Trophoblast cell (in vitro differentiated cells and primary cell): ENCODE measurements at places on chromosomes 5 and 9.
A peak's percentile ranks its signal among the peaks of the same experiment; 100 is the strongest.

- no peaks in the 10 kb centered on the region for H3K36me3 ChIP-seq
- no peak overlapping the region for H3K4me3 ChIP-seq
- no peaks in the 10 kb centered on the region for H3K4me1 ChIP-seq
- no peaks in the 10 kb centered on the region for H3K27me3 ChIP-seq
- no peak for DNase-seq
- no peak overlapping the region for H3K27ac ChIP-seq
Observed at GRCh38 chr5:35026280-35026840, 21.4 kb downstream of the AGXT2 start.

- no peaks in the 10 kb centered on the region for H3K4me1 ChIP-seq
- H3K27ac ChIP-seq: no peak overlapping the region
- no peaks in the 10 kb centered on the region for H3K27me3 ChIP-seq
- no peak for DNase-seq
Observed at GRCh38 chr5:50301756-50302155, 139.3 kb downstream of the EMB start.

- no peak overlapping the region for H3K27ac ChIP-seq
- H3K27me3 ChIP-seq: no peaks in the 10 kb centered on the region
- H3K4me1 ChIP-seq: no peaks in the 10 kb centered on the region
- H3K4me3 ChIP-seq: no peak overlapping the region
Observed at GRCh38 chr9:14189146-14189545, 124.8 kb downstream of the NFIB start.

DNA sequence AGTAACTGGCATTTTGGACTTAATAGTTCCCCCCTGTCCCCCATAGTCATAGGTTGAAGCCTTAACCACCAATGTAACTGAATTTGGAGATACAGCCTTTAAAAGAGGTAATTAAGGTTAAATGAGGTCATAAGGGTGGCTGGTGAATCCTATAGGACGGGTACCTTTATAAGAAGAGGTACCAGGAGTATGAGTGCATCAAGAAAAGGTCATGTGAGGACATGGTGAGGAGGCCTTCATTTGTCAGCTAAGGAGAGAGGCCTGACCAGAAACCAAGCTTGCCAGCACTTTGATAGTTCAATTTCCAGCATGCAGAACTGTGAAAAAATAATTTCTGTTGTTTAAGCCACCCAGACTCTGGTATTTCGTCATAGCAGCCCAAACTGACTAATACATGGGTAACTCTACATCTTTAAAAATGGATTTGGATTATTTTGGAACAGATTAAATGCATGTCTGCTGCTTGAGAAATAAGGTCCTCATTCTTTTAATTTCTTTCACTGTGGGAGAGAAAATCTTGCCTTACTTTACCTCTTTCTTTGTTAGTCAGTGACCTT, 9.7 kb downstream of the RASA1 start:
- H3K36me3 ChIP-seq: peaks cover 7% of the 10 kb centered on the region
- no peaks in the 10 kb centered on the region for H3K27me3 ChIP-seq
- no peak overlapping the region for H3K4me3 ChIP-seq
- DNase-seq: no peak

GRCh38 chr5:127111112-127111511, 37.8 kb upstream of the C5orf63 start:
- H3K4me1 ChIP-seq: no peaks in the 10 kb centered on the region
- H3K27me3 ChIP-seq: no peaks in the 10 kb centered on the region
- no peaks in the 10 kb centered on the region for H3K36me3 ChIP-seq
- no peak overlapping the region for H3K27ac ChIP-seq
- no peak for DNase-seq

GRCh38 chr5:40569546-40570270, 110.0 kb upstream of the PTGER4 start:
- no peak overlapping the region for H3K27ac ChIP-seq
- DNase-seq: no peak
- H3K36me3 ChIP-seq: no peaks in the 10 kb centered on the region
- H3K4me3 ChIP-seq: no peak overlapping the region

- H3K4me3 ChIP-seq: no peak overlapping the region
- H3K27ac ChIP-seq: no peak overlapping the region
- no peak for DNase-seq
- H3K4me1 ChIP-seq: no peaks in the 10 kb centered on the region
Observed at GRCh38 chr5:68134669-68135313, 80.8 kb upstream of the PIK3R1 start.

DNA sequence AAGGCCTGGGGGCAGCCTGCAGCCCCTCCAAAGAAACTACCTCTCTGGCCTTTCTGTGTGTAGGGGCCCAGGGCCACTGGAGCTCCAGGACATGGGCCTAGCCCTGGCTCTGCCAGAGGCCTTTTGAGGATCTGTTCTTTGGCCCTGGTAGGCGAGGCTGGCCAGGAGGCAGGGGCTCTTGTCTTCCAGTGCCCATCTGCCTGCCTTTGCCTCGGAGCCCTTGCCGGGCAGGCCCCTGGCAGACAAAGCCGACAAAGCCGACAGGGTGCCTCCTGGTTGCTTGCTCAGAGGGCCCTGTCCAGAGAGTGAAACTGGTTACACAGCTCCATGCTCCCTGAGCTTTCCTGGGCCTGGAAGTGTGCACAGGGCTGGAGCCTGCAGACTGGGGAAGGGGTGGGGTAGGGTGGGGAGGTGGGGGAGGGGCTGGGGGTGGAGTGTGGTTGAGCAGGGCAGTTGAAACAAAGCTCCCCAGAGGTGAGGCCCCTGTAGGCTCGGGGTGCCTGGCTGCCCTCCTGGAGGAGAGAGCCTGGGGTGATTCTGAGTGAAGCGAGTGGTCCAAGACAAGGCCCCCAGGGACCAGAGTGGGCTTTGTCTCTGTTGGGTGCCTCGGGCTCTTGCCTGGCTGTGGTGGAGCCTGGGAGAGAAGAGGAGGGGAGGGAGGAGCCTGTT, 29.3 kb downstream of the PTPA start:
- no peaks in the 10 kb centered on the region for H3K27me3 ChIP-seq
- peaks cover 42% of the 10 kb centered on the region for H3K36me3 ChIP-seq
- peak; percentile 53 for DNase-seq
- H3K27ac ChIP-seq: peak overlapping the region; percentile 100
- H3K4me3 ChIP-seq: no peak overlapping the region
- H3K4me1 ChIP-seq: peaks cover 55% of the 10 kb centered on the region

DNA sequence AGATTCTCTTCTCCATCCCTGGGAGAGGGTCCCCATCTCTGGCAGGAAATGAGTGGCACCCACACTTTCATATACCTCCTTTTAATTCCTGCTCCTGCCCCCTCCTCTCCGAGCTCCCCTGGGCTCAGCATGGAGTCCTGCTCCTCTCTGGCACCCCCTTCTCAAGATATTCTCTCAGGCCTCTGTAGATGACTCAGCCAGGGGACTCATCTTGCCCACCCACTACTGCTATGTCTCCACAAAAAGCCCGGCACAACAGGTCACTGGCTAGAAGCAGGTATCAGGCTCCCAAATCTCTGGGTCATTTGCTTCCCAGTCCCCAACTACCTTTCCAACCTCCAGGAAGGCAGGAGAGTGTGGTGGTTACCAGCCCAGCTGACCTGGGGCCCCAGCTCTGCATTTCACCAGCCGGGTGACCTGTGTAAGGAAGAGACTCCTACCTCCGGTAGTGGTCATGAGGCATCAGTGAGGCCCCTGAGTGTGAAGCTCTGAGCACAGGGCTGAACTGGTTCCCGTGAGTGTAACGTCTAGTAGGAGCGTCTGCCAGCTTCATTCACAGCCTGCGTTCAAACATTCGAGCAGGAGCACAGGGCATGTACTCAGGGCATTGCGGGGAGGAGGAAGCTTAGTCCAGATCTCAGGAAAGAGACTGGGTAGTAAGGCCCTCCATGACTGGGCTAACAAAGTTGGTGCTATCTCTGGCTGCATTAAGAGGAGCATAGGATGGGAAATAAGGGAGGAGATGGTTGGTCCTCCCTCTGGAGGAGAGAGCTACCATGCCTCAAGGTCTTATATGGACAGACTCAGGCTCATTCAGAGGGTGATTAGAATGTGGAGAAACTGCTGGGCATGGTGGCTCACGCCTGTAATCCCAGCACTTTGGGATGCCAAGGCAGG, 63.7 kb downstream of the LMX1B start:
- no peak for DNase-seq
- H3K4me3 ChIP-seq: no peak overlapping the region
- no peaks in the 10 kb centered on the region for H3K36me3 ChIP-seq
- no peak overlapping the region for H3K27ac ChIP-seq

DNA sequence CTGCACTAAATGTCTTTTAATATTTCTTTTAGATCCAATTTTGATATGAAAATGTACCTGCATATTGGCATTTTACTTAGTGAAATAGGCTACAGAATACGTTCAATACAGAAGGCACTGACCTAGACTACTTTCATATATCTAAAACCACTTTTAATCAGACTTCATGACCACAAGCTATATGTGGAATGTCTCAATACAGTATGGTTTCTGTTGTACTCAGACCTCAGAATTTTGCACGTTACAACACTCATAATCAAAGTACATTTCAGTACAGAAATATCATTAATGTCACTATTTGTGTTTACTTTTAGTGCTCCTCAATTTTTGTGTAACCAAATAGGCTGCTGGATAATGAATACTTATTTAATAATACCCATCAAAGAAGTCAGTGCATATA, 74.8 kb downstream of the MEF2C start:
- no peaks in the 10 kb centered on the region for H3K4me1 ChIP-seq
- H3K4me3 ChIP-seq: no peak overlapping the region
- no peak overlapping the region for H3K27ac ChIP-seq
- no peaks in the 10 kb centered on the region for H3K27me3 ChIP-seq

DNA sequence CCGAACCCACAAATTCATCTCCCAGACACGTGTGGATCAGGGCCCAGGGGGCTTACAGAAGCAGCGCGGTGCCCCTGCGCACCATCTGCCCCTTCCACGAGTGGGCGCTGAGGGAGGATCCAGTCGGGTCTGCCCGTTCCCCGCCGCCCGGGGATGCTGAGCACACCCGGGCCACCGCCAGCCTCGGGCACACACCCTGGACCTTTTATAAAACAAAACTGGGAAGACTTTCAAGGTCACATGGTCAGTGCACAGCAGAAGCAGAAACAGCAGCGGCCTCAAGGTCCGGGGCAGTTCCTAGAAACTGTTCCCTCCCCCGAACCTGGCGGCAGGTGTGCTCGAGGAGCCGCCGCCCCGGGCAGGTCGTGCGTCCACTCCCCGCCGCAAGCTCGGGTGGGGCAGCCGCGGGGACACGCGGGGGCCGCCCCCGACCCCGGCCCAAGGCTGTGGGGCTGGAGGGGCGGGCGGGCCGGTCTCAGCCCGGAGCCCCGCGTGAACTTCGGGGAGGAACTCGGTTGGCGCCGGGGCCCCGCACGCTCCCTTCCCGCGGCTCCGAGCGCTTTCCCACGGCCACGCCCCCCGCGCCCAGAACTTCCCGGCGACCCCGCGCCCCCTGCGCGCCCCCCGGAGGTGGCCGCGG, 633 bp upstream of the PPP1R26 start:
- peak; percentile 51 for DNase-seq
- H3K36me3 ChIP-seq: peaks cover 7% of the 10 kb centered on the region
- no peaks in the 10 kb centered on the region for H3K27me3 ChIP-seq
- peak overlapping the region; percentile 79 for H3K4me3 ChIP-seq
- peaks cover 8% of the 10 kb centered on the region for H3K4me1 ChIP-seq
- H3K27ac ChIP-seq: no peak overlapping the region

DNA sequence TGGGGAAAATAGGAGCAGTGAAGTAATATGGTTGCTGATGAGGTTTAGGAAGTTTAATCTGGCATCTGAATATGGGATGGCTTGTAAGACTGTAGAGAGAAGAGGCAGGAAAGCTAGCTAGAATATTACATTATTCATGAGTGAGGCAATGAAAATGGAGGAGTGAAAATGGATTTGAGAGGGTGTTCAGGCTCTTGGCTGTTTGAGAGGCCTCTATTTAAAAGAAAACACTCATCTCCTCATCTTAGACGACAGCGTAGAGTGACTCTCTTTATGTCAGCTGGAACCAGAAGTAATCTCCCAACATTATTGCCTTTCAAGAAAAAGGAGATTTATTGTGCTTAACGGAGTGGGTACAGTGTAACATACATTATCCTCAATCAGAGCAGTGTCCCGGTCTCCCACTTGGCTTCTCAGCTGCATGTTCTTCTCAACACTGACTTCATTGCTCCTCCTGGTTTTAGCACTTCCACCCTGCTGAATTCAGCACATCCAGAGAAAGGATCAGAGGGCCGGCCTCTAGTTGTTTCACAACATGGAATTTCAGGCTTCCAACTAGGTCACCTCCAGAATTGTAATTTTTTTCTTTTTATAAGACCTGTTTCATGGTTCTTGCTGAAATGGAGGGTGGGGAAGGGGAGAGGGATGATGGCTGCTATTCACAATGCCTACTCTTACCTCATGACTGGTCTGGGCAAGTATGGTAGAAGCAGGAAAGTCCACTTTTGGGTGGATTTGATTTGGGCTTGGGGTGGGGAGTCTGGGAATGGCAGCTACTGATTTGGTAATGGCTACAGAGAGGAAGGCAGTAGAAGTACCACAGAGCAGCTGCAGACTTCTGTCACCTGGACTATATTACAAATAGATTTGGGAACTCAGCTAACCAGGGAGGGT, 52.9 kb upstream of the KIAA1958 start:
- DNase-seq: no peak
- H3K27ac ChIP-seq: no peak overlapping the region
- H3K27me3 ChIP-seq: no peaks in the 10 kb centered on the region
- peaks cover 6% of the 10 kb centered on the region for H3K36me3 ChIP-seq
- no peak overlapping the region for H3K4me3 ChIP-seq

DNA sequence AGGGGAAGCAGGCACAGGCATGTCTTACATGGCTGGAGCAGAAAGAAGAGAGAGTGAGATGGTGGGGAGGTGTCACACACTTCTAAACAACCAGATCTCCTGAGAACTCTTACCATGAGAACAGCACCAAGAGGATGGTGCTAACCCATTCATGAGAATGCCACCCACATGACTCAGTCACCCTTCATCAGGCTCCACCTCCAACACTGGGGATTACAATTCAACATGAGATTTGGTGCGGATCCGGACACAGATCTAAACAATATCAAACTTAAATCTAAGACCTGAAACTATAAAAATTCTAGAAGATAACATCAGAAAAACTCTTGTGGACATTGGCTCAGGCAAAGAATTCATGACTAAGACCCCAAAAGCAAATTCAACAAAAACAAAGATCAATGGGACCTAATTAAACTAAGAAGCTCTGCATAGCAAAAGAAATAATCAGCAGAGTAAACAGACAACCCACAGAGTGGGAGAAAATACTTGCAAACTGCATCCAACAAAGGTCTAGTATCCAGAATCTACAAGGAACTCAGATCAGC, 65.4 kb downstream of the SPATA31C2 start:
- H3K27ac ChIP-seq: no peak overlapping the region
- no peak for DNase-seq
- H3K4me3 ChIP-seq: no peak overlapping the region
- peaks cover 6% of the 10 kb centered on the region for H3K4me1 ChIP-seq
- H3K36me3 ChIP-seq: no peaks in the 10 kb centered on the region

GRCh38 chr9:135610290-135611141, 28.8 kb downstream of the GLT6D1 start:
- no peak overlapping the region for H3K4me3 ChIP-seq
- no peaks in the 10 kb centered on the region for H3K27me3 ChIP-seq
- no peak overlapping the region for H3K27ac ChIP-seq

GRCh38 chr9:101047848-101048397, 19.4 kb downstream of the PLPPR1 start:
- H3K4me1 ChIP-seq: no peaks in the 10 kb centered on the region
- H3K27ac ChIP-seq: no peak overlapping the region
- H3K36me3 ChIP-seq: no peaks in the 10 kb centered on the region
- DNase-seq: no peak
- no peak overlapping the region for H3K4me3 ChIP-seq
